Left colon (tissue), 2 donors: ENCODE measurements at places on chromosomes 13 and 19. TPM values are rescaled to one million over a fixed set of nuclear protein-coding genes. Genes with fewer than 3 reads are reported as not detected.

- no peak for DNase-seq
Observed at GRCh38 chr19:41816761-41817160, 20.4 kb downstream of the CEACAM3 start.

The CYP4F3 gene
- 7.1 TPM for total RNA-seq

The LIG4 gene
- total RNA-seq, result 13.2 TPM

The PRRG2 gene
- total RNA-seq, result 22.4 TPM

DNA sequence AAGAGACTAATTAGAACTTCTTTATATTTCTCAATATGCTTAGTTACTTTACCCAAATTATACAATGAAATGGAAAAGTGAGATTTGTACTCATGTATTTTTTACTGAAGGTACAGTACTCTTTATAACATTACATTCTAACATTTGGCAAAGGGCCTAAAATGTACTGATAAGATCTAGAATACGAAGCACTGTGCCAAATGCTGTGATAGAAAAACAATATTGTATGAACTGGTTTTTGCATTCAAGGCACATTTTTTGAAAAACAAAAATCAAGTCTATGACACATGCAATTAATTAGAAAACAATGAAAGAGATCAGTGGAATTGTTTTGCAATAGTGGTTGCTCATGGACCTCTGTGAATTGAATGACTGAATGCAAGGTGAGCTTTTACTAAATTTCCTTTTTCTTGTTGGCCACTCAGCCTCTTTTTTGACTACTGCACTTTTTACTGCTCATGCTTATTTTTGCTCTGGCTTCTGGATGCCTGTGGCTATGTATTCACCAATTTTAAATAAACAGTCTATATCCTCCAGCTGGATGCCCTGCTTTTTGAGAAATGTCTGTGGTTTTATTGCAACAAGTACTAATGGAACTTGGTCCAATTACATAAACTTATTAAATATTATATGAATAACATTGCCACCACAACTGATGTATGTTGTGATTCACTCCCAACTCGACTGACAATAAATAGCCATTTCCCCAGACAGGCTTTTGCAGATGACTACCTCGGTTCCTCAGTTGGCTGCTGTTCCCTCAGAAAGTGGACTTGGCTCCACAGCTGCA, 41.4 kb upstream of the OBI1 start:
- no peak for DNase-seq

The CGB3 gene
- total RNA-seq, result not detected

- DNase-seq, result no peak
Observed at GRCh38 chr13:41049480-41050440, 11.5 kb upstream of the WBP4 start.

- no peak for DNase-seq
Observed at GRCh38 chr13:76245211-76245610, 609.1 kb downstream of the LMO7 start.
